H54 (cell line): ENCODE measurements at places on chromosomes 3 and 15.

DNA sequence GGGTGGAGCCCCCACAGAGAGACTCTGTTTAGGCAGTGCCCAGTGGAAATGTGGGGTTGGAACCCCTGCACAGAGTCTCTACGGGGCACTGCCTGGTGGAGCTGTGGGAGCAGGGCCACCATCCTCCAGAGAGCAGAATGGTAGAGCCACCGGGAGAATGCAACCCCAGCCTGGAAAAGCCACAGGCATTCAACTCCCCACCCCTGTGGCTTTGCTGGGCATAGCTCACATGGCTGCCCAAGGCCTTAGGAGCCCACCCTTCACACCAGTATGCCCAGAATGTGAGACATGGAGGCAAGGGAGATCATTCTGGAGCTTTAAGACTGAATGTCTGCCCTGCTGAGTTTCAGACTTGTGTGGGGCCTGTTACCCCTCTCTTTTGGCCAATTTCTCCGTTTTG lies 19.0 kb upstream of the CHCHD6 start:
- no peak for DNase-seq

DNA sequence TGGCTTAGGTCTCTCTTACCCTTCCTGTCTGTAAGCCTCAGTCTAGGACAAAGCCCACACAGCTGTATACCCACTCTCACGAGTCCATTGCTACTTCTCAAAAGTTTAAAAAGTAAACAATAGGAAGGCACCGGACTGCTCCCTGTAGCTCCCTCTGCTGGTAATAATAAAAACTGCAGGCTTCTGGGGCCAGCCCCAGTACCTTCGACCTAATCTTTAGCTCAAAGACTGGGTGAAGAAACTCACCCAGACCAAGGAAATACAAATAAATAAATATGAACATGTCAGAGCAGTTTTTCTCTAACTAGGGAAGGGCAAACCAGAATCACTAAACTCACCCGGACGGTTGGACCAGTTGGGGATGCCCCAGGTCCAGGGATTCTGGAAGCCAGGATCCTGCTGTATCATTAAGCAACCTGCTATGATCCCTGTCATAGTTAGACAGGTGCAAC lies 5.0 kb downstream of the FAM219B start:
- peak; percentile 51 for DNase-seq

DNA sequence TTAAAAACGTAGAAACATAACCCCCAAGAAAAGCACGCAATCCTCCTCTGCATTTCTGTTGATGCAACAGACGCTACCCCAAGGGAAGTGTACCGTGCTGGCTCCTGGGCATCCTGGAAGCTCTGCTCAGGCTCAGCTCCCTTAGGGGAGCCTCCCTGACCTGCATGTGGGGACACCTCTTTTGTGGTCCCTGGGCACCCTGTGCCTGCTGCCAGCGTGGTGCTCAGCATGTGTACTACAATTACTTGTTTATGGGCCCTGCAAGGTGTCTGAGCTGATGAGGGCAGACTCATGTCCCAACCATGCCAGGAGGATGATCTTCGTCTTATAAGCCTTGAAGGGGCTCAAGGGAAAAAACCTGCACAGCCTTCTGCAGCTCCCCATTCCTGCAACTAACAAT lies 18.3 kb downstream of the EHD4 start:
- DNase-seq: no peak

GRCh38 chr15:81923561-81924350 lies 122.1 kb downstream of the MEX3B start:
- no peak for DNase-seq

DNA sequence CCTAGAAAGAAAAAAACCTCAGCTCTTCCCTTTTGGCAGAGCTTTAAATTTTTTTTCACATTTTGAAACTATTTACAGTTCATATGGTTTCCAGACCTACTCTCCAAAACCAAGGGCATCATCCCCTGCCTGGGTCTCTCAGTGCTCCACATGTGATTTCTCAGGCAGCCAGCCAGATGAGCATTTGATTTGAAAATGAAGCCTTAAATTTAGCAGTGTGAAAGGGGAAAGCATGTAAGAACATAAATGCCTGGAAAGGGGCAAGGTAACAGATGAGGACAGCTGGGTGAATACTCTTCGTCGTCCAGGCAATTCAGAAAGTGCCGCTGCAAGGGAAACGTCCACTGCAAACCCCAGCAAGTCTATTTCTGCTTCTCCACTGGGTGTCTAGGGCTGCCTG lies 94.8 kb downstream of the ATP8B4 start:
- no peak for DNase-seq

DNA sequence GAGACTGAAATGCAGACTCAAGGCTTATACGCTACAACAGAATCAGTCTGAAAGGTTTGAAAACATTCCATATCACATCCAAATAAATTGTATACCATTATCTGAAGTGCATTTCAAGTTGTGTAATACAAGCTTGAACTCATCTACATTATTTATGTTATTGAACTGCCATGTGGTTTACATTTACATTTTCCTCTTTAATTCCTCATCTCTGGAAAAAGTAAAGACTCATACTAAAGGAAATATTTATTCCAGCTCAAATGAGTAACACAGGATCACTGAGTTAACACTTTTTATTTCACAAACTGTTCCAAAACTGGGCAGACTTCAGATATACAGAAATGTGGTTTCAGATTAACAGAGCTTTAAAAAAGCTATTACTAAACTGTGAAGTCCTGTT lies 282.5 kb downstream of the ULK4 start:
- no peak for DNase-seq
